ENCODE measurements at places on chromosomes 7 and 10. TPM values are rescaled to one million over a fixed set of nuclear protein-coding genes. Genes with fewer than 3 reads are reported as not detected.

The MMP21 gene
- 0.38 TPM for total RNA-seq

The PCGF5 gene
- 46.3 TPM for total RNA-seq

The PTPRN2 gene
- 1.9 TPM for total RNA-seq

The TMEM213 gene
- total RNA-seq: not detected

The RAB19 gene
- total RNA-seq: not detected

The VSTM4 gene
- total RNA-seq: 17.2 TPM

The ASB10 gene
- total RNA-seq: 12.8 TPM

The RNF133 gene
- 0.50 TPM for total RNA-seq

The ANXA8 gene
- total RNA-seq: 4.1 TPM

The FRMPD2 gene
- total RNA-seq: 7.7 TPM

The ZNF727 gene
- total RNA-seq: 2.5 TPM

The PTN gene
- 51.2 TPM for total RNA-seq

The RASA4 gene
- 16.2 TPM for total RNA-seq

The SPDYE2 gene
- not detected for total RNA-seq

The NEUROG3 gene
- not detected for total RNA-seq

The SFRP5 gene
- total RNA-seq: 83.6 TPM

The FRAT1 gene
- 2.1 TPM for total RNA-seq

The KAZALD1 gene
- total RNA-seq: 7.2 TPM

The COL13A1 gene
- total RNA-seq: 6.7 TPM

The MSRB2 gene
- 100 TPM for total RNA-seq
